ENCODE measurements at places on chromosomes 3 and 15.

GRCh38 chr3:196235452-196236122 is 19.3 kb downstream of the SLC51A start:
- no peak for DNase-seq

- DNase-seq, result no peak
Measured at GRCh38 chr15:83733206-83733605, 79.3 kb downstream of the ADAMTSL3 start.

DNA sequence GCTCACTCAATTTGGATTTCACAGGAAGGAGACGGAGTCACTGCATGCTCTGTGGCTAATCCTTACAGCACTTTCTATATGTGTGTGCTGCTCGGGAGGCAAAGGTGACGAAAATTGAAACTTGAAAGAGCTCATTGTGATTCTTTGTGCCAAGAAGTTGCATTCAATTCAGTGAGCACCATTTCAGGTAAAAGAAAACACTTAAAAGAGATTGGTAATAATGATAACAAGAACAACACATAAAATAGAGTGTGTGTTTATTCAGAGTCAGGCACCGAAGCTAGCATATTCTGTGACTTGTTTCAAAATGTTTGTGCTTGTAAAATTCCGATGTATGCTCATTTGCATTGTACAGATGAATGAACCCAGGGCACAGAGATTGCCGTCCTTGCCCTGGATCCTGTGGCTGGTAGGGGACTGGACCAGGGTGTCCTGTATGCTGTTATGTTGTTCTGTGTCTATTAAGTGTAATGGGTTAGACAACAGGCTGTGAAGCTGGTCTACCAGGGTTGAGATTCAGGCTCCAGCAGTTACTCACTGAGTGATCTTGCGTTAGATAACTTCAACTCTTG is 193.3 kb upstream of the PROK2 start:
- DNase-seq, result no peak

DNA sequence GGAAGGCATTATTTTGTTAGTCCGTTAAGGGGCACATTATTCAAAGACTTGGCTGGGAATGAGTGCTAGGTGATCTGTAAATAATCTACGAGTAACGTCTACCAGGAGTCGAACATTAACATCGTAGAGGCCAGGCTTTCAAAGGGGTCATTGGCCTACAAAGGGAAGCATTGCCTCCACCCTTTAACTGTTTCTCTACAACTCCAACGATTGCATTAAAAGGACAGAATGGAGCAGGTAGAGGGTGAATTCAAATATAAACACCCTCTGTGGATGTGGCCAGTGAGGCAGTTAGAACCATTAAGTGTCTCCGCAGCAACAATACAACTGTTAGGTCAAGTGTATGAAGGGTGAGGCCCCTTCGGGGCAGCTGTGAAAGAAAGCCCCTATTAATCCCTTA is 126.0 kb upstream of the LMOD3 start:
- DNase-seq, result no peak

GRCh38 chr15:70152070-70152480 is 54.4 kb upstream of the TLE3 start:
- no peak for DNase-seq

GRCh38 chr15:82108489-82109078 is 62.8 kb upstream of the MEX3B start:
- DNase-seq, result peak; percentile 40

GRCh38 chr3:49339581-49339940 is 292 bp downstream of the USP4 start:
- DNase-seq, result no peak

DNA sequence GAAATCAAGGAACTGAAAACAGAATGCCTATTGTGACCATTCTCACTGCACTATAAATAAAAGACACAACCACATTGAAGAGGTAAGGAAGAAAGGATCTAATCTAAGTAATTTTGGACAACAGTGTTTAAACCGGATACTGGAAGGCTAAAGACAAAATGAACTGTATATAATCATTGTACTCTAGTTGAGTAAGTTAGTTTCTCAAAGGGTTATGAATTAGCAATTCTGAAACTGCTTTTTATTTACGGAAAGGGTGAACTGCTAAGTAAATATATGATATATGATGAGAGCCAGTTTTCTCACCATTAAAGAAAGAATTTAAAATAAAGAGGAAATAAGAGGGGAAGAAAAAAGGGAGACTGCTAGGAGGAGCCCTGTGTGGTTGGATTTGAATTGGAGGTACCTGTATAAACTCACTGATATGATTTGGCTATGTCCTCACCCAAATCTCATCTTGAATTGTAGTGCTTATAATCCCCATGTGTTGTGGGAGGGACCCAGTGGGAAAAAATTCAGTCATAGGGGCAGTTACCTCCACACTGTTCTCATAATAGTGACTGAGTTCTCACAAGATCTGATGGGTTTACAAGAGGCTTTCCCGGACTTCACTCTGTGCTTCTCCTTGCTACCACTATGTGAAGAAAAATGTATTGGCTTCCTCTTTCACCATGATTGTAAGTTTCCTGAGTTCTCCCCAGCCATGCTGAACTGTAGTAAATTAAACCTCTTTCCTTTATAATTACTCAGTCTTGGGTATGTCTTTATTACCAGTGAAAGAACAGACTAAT is 607.7 kb downstream of the PYDC2 start:
- no peak for DNase-seq

GRCh38 chr3:108489776-108490175 is 20.6 kb downstream of the MYH15 start:
- peak; percentile 21 for DNase-seq

- DNase-seq, result no peak
Measured at GRCh38 chr3:140007911-140008869, 73.2 kb downstream of the CLSTN2 start.

- DNase-seq, result no peak
Measured at GRCh38 chr3:192253138-192253887, 474.0 kb downstream of the FGF12 start.

DNA sequence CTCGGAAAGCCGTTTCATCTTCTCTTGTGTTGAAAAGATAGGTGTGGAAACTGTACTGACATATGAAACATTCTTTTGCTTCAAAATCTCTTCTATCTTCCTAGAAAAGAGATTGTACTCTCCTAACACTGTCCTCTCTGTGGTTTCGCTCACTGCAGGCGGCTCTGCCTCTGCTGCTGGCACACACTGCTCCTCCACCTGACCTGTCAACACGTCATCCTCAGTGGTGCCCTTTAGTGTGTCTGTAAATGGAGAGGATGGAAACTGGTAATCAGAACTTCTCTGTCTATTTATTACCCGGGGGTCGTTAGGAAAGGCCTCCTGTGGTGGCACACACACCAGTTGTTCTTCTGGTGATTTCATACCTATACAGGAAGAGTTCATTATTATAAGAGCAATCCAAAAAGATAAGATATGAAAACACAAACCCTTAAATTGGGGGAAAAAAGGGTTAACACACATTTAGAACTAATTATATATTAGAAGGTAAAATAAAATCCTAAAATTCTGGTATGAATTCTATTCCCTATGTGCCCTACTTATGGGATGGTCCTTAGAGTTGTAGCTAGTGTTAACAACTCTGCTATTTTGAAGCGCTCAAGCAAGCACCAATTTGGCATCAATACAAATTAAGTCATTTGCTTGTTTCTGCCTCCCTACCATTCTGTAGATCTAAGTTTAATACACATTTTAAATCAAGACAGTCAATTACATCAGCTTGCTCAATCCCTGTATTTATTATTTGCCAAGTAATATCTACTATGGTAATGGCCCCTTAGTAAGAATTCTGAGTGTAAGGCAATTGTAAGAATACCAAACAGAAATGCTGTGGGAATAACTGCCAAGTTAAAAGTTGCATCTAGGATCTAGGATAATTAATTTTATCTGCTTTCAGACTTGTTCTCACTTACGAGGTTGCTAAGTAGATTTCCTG is 49.2 kb downstream of the TASOR start:
- no peak for DNase-seq

GRCh38 chr3:83065851-83066460 is 1304.5 kb upstream of the GBE1 start:
- no peak for DNase-seq

- no peak for DNase-seq
Measured at GRCh38 chr3:183789826-183790225, 35.6 kb downstream of the MAP6D1 start.

- DNase-seq, result no peak
Measured at GRCh38 chr15:47431501-47431900, 285.8 kb upstream of the SEMA6D start.

DNA sequence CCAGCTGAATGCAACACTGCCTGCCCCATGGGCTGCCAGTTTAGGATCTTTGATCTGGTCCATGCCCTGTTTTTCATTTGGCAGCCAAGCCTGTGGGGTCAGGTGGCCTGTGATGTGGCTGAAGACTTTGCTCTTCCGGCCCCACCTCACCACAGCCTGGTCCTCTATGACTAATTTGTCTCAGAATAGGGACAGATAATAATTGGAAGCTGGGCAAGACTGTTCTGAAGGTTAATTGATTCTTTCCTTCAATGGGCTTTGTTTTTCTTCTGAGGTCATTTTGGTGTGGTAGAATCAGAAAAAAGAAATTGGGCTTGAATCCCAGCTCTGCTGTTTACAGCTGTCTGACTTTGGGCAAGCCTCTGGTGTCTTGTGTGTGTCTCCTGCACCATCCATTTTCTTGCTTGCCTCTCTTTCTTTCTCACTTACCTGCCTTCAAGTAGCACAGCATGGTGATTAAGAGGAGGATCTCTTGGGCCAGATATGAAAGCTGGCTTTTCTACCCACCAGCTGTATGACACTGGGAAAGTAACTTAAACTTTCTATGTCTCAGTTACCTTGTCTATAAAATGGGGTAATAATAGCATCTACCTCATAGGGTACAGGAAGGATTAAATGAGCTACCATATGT is 24.2 kb downstream of the ABHD2 start:
- no peak for DNase-seq

DNA sequence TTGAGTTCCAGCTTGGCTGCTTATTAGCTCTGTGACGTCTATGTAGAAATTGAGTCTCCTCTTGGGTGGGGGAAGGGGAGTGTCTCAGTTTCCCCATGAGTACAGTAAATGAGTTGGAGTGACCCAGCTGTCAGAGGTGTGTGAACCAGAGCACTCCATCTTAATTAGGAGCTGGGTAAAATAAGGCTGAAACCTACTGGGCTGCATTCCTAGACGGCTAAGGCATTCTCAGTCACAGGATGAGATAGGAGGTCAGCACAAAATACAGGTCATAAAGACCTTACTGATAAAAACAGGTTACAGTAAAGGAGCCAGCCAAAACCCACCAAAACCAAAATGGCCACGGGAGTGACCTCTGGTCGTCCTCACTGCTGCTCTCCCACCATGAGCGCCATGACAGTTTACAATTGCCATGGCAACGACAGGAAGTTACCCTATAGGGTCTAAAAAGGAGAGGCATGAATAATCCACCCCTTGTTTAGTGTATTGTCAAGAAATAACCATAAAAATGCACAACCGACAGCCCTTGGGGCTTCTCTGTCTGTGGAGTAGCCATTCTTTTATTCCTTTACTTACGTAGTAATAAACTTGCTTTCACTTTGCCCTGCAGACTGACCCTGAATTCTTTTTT is 222.4 kb downstream of the CACNA2D3 start:
- DNase-seq, result no peak

DNA sequence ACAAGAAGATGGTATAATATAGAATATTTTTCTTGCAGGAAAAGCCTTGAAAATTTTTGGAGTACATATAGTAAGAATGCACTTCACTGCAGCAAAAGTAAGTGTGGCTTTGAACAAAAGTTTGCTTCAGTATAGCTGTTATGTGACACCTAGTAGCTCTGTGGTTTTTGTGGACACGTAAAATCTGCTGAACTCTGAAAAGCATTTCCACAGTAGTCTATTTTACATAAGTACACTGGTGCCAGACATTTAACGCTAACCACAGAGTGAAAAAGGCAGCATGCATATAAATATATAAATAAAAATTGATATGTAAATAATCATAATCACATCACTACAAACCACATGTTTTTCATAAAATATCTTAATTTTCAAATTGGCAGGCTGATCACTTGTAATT is 39.8 kb downstream of the CGGBP1 start:
- no peak for DNase-seq

GRCh38 chr3:156483002-156483401 is 71.9 kb downstream of the SSR3 start:
- no peak for DNase-seq

- no peak for DNase-seq
Measured at GRCh38 chr3:133853063-133853924, 42.4 kb downstream of the RAB6B start.

GRCh38 chr3:12816521-12817342 is 20.3 kb downstream of the CAND2 start:
- no peak for DNase-seq

DNA sequence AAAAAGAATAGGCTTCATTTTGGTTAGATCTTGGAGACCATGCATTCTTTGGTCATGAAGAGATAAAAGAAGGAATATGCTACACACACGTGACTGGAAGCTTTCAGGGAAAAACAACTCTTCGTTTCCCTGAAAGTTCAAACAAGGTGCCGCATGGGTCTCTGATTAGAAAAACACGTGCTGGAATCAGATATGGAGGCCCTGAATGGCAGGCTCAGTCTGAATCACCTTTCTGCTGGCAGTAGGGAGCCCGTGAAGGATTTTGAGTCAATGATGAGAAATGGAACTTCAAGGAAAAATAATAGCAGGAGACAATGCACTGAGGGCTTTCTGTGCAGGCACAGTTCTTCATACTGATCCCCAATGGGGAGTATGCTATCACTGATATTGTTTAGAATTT is 99.8 kb upstream of the LRRN1 start:
- no peak for DNase-seq

DNA sequence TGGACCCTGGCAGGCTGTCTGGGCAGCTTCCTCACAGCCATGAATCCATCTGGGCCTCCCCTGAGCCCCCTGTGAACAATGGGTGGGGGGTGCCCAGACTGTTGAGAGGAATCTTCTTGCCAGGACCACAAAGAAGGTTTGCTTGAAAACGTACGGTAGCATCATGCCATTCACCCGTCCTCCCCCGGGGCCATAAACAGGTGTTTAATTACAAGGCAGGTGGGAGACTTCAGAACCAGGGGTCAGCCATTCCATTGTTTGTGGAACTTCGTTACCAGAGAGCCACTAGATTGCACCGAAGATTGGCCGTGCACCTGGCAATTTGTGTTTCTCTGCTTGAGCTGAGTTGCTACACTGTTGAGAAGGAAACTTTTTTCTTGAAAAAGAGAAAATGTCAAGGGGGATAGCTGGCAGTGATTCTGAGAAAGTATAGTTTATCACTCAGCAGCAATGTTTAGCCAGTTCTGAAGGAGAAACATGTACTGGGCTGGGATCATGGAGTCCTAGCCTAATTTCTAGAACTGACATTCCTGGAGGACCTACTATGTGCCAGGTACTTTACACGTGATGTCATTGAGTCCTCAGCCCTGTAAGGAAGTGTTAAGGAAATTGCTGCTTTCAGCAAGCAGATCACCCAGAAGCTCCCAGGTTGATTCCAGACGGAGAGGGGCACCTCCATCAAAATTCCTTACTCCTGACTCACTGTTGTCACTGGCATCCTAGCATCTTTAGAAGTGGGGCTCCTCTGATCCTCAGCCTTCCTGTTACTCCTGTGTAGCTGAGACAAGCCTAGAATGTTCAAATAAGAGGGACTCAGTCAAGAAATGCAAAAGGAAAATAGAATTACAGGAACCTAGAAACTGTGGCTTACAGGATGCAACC is 103.8 kb upstream of the UBE2E1 start:
- no peak for DNase-seq

- no peak for DNase-seq
Measured at GRCh38 chr3:159852821-159853505, 135.7 kb upstream of the IL12A start.
